Epithelial cell of proximal tubule (primary cell): ENCODE measurements at places on chromosomes 6 and 20.

GRCh38 chr6:92752114-92752513, 667.2 kb downstream of the EPHA7 start:
- DNase-seq: no peak

DNA sequence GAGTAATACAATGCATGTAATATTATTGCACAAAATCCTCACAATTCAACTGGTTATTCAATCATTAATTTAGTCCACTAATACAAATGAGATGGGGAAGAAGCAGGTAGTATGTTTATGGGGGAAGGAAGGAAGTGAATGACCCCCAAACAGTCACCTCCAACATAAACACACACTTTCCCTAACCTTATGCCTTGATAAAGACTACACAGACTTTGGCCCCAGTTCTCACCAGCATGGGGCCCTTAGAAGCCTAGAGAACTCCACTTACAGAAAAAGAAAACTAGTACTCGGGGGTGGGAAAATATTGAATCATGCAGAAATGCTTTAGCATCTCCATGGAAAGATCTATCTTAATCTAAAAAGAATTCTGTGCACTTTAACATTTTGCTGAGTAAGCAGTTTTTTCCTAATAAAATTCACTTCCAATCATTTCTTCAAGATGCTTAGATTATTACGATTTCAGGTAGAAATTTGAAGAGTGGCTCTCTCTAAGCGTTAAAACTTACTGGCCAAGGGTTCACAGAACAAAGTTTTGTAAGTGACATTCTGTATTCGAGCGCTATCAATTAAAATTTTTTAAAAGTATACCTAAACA, 18.8 kb downstream of the ARHGAP18 start:
- no peak for DNase-seq

DNA sequence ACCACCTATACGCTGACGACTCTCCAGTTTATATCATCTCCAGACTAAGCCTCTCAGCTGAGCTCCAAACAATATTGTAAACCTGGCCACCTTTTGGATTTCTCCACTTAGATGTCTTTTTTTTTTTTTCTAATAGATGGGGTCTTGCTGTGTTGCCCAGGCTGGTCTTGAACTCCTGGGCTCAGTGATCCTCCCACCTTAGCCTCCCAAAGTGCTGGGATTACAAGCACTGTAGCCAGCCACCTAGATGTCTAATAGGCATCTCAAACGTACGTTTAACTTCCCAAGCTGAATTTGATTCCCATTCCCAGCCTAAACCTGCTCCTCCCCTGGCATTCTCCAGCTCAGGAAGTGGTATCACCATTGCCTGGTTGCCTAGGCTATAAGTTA, 5.2 kb downstream of the DDR1 start:
- no peak for DNase-seq

DNA sequence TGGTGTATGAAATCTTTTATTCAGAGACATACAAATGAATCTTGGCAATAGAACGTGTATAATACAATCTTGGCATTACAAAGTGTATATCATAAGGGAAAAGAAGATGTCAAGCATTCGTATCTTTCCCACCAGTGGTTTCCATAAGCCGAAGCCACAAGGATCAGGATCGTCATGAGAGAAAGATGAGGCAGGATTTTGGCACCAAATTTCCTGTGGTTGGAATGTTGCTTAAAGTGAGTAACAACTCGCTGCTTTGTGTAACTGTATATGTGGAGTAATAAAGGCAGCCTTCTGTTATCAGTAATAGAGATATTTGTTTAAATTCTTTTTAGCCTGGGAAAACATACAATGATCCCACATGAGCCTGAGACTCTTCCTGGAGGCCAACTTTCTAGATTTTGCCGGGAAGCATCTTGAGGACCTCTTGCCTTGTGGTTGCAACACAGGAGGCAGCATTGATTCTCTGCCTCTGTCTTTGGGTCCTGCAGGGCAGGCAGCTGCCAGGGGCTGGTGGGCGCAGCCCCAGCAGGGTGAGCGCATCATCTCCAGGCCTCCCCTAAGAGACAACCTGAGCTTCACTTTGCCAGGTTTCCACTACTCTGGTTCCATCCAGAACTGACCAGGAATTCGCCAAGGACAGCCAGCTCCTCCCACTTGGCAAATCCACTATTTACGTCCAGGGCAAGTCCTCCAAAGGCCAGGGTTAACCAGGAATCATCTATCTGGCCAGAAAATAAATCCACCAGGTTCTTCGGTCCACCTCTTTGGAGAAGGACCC, 230.9 kb upstream of the SULF2 start:
- no peak for DNase-seq

- no peak for DNase-seq
These were observed 266.2 kb upstream of the ADGRB3 start for GRCh38 chr6:68368845-68369244.

DNA sequence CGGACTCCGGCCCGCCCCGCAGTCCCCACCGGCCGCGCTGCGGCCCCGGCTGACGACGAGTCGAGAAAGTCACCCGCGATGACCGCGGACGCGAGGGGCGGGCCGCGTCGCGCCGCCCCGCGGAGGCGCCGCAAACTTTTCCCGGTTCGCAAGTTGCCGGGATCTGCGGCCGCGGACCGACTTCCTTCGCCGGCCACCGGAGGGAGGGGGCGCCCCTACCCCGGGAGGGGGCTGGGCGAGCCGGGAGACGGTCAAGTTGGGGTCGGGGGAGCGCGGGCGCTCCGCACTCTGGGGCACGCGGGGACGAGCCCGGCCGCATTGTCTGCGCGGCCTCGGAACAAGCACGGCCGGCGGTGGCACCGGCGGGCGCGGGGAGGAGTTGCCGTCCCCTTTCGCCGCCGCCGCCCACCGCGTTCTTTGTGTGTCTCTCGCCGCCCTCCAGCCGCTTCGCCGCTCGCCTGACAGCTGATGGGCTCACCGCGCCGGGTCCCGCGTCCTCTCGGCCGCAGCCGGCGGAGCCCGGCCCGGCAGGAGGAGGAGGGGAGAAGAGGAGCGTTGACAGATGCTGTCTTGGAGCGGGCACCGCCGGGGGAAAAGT, 131.6 kb downstream of the OGFRL1 start:
- DNase-seq: no peak

- no peak for DNase-seq
These were observed 915.2 kb downstream of the TFAP2A start for GRCh38 chr6:9499709-9500108.

DNA sequence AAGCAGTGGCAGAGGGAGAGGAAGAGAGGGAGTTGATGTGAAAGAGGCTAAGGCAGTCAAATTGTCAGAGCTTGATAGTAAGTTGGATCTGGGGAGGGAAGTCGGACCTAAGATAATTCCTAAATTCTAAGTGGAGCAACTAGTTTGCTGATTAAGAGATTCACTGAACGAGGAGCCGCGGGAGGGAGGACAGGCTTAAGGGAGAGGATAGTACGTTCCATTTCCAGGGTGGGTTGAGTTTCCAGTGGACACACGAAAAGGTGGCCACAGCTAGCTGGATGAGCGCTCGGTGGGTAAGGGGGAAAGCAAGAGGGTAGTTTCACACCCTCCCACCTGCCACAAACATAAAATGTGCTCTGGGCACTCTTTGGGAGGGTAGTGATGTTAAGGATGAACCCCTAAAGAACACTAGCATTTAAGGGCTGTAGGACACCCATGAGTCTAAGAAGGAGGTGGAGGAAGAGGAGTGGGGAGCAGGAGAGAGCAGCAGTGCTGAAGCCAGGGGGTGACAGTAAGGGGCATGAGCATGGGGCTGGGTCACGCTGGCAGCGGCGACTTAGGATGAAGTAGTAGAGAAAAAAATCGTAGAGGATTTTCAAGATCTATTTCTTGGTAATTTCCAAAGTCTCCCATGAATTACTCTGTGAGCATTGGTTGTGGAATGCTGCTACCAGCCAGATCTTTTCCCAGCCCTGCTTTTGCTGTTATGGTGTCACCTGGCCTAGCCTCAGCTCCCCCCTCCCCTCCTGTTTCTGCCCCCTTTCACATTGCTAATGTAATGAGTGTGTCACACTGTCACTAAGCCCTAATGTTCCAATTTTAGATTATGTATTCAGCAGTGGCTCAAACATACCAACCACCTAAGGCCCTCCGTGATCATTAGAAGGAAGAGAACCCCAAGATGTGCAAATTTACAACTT, 21.4 kb downstream of the ACTR5 start:
- DNase-seq: no peak

DNA sequence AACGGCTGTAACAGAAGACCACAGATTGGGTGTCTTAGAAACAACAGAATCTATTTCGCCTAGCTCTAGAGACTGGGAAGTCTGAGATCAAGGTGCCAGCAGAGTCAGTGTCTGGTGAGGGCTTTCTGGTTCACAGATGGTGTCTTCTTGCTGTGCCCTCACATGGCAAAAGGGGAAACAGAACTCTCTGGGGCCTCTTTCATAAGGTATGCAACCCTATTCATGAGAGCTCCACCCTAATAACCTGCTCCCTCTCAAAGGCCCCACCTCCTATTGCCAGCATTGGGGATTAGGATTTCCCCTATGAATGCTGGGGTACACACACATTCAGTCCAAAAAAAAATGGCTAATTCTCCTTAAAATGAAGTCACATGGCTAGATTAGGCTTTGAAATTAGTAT, 10.0 kb downstream of the TXNDC5 start:
- DNase-seq: no peak

- DNase-seq: no peak
These were observed 4.6 kb upstream of the REV3L start for GRCh38 chr6:111487661-111488060.

DNA sequence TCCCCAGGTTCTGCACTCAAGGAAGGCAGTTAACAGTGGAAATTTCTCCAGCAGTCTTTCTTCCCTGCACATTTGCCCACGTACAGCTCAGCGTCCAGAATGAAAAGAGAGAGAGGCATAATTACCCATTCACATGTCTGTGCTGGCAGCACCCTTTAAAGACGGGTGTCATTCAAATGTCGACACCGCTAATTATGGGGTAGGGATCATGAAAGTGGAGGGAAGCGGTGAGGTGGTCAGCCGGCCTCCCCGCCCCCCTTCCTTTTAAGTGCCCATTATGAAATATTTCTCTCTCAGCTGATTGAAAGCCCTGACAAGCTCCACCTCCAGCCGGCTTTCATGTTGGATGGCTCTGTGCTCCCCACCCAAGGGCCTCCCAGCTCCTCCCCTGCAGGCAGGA, 246.1 kb downstream of the BMP7 start:
- DNase-seq: no peak

- DNase-seq: no peak
These were observed 56.9 kb downstream of the BMP5 start for GRCh38 chr6:55818482-55818881.

DNA sequence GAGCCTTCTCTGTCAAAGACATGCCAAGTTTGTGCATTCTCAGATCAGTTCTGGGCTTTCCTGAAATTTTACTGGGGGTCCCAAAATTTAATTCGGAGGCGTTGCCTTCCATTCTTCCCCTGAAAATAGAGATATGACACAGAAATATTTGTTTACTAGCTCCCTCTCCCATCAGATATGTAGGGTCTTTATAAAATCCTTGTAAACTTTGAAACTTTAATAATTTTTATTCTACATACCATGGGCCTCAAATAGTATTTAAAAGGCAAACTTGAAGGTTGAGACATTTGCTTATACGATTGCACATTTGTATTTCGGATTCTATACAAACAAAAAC, 54.6 kb downstream of the IL20RA start:
- DNase-seq: no peak

DNA sequence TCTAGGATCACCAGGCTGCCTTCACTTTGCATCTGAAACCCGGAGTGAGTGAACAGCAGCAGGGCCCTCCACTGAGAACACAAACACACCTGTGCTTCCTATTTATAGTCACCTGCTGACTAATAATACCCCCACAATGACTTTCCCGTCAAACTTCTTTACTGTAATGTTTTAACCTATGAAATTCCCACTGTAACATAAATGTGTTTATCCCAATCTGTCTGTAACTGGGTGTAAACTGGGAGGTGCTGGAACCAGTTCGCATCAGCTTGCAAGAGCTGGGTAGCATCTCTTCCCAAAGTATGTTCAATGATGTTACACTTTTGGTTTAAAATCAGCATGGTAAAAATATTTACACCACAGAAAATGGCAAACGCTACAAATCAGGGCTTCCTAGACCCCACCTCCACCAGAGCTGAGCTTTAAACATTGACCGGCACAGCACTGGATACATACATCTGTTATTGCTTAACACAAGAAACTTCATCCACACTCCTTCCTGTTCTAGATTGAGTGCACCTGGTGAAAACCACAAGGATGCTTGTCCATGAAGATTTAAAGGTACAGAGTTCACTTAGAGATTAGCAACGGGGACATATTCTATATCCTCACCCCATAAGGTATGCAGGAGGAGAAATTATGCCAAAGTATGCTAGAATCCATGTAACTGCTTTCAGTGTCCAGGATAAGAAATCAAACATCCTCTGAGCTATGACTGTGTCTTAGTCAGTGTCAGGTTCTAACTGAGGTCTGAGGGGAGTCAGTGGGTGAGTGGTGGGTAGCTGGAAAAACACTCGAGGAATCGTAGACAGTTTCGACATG, 79.0 kb downstream of the ALDH8A1 start:
- DNase-seq: no peak

GRCh38 chr6:82891076-82891475, 174.6 kb downstream of the UBE3D start:
- no peak for DNase-seq

DNA sequence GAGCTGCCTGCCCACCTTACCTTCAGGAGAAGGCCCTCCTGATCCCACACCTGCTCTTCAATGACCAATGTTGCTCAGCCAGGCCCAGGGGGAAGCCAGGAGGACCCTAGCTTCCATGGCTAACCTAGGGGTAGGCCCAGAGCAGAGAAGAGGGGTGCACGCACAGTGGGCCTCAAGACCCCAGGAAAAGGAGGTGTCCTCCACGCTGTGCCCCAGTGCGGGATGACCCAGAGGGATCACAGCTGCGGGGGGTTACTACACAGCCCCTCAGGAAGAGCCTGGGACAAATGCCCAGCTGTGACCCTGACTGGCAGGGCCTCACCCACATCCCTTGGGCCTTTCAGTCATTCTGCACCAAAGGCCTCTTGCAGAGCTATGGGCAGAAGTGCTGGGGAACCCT, 31.6 kb upstream of the APMAP start:
- no peak for DNase-seq

DNA sequence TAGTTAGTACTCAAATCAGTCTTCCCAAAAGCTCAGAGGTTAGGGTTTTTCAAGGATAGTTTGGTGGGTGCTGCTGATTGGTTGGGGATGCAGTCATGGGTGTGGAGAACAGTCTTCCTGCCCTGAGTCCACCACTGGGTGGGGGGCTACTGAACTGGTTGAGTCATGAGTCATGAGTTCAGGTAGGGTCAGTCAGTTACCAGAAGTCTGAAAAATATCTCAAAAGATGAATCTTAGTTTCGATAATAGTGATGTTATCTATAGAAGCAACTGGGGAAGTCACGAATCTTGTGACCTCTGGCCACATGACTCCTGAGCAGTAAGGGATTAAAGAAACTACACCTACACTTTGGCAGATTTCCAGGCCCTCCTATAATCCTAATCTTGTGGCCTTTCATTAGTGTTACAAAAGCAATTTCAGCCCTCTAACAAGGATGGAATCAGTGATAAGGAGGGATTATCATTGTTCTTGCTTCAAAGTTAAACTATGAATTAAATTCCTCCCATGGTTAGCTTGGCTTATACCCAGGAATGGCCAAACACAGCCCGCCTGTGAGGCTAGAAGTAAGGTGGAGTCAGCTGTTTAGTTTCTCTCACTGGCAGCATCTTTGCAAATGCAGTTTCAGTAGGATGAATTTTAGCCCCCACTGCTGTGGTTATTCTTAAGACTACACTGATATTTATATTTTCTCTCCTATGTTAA, 33.3 kb upstream of the NKAIN2 start:
- no peak for DNase-seq
